HT1080 (cell line): ENCODE measurements at places on chromosomes 7 and 10.

DNA sequence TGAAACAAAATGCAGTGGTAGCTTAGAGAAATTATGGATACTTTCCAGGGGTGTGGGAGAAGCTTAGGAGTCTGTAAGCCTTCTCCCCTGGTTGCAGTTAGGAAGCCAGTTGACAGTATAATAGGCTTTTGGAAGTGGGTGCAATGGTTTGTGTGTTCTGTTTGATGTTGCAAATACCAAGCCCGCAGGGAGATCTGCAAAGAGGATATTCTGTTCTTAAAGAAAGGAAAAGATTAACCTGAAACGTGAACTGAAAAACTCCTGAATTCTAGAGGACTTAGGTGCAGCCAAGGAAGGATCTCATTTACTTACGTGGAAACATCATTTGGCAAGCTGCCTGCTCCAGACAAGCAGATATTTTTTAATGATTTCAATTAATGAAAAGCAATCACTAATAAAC, 496.6 kb downstream of the AUTS2 start:
- no peak for DNase-seq

DNA sequence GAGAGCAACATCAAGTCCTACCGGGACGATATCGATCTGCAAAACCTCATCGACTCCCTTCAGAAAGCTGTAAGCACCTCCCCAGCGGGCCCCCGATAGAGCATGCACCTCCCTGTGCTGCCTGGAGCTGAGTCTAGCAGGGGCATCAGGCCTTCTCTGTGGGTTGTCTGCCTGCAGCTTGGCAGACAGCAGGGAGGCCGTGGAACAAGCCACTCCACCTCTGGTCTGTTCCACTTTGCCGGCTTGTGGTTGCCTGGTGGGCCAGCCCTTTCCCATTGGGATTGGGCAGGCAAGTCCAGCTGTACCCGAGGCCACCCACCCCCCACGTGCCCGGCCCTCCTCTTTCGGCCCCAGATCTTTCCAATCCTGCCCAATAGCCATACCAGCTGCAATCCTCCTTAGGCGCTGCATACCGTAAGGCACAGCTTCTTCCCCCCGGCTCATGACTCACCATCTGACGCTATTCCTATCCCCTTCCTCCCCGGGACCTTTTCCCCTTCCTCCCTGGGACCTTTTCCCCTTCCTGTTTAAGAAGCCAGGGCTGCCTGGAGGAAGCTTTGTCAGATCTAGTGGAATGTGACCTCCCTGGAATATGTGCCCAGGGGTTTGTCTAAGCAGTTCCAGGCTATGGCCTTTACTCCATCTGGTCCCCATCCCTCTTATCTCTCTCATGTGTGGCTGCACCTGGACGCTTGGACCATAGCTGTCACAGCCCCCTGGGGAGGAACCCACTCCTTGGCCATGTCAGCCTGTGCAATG, 28.1 kb upstream of the SH2D4B start:
- DNase-seq, result peak; percentile 97

GRCh38 chr10:111578076-111578475, 501.2 kb downstream of the ADRA2A start:
- peak; percentile 16 for DNase-seq

DNA sequence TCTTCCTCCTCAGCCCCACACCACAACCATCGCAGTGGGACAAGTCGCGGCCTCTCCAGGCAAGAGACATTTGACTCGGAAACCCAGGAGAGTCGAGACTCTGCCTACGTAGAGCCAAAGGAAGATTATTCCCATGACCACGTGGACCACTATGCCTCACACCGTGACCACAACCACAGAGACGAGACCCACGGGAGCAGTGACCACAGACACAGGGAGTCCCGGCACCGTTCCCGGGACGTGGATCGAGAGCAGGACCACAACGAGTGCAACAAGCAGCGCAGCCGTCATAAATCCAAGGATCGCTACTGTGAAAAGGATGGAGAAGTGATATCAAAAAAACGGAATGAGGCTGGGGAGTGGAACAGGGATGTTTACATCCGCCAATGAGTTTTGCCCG, 112.1 kb downstream of the NSUN6 start:
- no peak for DNase-seq

DNA sequence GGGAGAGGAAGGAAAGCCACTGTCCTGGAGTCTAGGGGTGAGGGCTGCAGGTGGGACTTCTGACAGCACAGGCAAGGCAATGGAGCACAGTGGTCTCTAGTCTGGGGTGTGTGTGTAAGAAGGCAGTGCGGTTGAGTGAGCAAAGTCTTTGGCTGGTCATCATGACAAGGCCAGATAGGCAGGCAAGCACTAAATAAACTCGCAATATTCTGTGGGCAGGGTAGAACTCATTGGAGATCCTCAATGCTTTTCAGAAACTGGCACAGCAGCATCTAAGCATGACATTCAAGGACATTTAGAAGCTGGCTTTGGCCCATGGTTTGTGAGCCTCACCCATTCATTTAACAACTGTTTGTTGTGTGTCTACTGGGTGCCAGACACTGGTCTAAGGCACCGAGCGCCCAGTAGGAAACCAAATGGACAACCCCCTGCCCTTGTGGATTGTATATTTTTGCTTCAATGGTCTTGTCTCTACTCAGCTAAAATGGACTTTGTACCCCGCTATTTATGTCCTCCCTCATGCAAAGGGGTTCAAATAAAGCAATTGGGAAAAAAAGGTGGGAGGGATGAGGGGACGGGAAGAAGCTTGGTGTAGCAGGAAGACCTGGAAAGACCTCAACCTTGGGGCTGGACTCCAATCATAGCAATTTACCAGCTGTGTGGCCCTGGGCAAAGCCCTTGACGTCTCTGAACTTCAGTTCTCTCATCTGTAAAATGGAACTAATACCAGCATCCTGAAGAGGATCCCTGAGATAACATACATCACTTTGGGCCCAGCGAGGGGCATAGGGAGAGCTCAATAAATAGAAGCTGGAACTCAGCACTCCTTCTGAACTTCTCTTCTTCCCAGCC, 116.0 kb downstream of the NEURL1 start:
- DNase-seq, result no peak

DNA sequence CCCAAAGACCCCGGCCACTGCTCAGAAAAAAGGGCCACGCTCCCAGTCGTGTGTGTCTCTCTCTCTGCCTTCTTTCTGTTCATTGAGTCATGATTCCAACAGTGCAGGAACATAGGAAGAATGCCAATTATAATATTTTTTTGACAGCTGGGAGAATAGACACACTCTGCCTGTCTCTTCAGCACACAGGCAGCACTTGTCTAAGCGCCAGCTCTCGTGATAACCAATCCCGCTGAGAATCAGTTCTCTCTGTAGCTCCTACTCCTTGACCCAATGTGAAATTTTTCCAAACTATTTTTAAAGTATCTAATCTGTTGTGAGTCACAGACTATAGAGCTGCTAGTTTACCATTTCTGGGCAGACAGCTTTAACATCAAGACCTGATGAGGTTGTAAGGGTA, 145.7 kb upstream of the RHEB start:
- DNase-seq, result no peak

DNA sequence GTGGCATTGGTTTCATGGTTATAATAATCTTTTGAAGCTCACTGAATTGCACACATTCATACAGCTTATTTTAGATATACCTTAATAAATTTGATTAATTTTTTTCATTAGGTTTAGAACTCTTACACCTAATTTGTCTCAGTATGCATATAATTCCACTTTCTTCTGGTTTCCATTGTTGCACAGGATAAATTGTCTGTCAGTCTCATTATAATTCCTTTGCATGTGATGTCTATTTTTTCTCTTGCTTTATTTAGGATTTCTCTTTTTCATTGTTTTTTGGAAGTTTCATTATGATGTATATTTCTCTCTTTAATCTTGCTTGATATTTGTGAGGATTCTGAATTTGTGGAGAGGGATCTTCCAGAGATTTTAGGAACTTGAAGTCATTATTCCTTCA, 84.7 kb downstream of the ARL5B start:
- DNase-seq, result no peak

DNA sequence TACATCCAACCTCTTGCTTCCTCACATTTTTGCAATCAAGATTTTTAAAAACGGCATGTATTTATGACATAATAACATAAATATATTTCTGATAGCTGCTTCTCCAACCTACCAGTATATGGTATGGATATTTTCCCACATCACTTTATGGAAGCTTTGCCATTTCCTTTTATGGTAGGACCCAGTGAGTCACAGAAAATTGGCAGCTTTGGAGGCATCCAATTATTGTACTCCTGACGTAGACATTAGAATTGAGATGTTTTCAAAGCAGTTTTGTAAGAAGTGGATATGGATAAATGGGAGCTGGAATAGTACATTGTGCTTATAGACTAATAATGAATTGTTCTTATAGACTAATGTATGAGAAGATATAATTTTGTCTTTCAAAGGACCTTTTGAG, 23.8 kb upstream of the BICC1 start:
- DNase-seq, result peak; percentile 21

- peak; percentile 76 for DNase-seq
These were observed 41.7 kb downstream of the FAS start for GRCh38 chr10:89032141-89032891.

DNA sequence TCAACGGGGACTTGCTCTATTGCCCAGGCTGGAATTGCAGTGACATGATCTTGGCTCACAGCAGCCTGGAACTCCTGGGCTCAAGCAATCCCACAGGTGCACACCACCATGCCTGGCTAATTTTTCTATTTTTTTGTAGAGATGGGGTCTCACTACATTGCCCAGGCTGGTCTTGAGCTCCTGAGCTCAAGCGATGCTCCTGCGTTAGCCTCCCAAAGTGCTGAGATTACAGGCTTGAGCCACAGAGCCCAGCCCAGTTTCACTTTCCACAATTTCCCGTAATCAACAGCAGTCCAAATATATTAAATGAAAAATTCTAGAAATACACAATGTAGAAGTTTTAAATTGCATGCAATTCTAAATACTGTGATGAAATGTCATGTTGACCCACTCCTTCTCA, 24.0 kb downstream of the SEPTIN14 start:
- no peak for DNase-seq

DNA sequence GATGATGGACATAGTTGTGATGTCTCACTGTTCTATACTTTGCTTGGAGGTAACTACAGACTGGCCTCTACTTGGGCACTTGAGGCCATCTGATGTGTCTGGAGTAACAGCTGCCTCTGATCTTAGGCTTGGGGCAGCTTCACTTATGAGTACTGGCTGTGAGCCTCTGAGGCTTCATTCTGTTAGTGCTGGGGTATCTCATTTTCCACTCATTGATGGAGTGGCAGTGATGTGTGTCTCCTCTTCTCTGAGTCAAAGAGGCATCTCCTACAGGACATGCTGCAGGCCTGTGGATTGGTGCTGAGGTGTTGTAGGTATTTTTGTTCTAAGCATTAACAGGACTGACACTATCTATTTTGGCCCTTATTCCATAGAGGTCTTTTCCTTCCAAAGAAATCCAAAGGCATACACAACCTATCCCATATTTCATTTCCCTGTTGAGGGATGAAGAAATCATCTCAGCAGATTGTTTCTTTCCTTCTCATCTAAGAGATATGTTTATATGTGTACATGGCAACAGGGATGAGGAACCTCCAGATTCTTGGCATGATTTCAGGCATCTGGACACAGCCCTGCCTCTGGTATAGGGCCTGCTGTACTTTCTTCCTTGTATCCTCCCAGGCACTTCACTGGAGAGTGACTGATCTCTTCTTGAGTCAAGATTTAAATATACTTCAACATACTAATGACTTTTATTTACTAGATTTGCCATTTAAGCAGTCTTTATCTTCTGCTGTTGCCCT, 65.7 kb upstream of the NOBOX start:
- peak; percentile 10 for DNase-seq

- DNase-seq, result no peak
These were observed 104.7 kb downstream of the VWC2 start for GRCh38 chr7:49878089-49878488.

GRCh38 chr7:113087071-113087998, 708 bp upstream of the GPR85 start:
- peak; percentile 87 for DNase-seq

DNA sequence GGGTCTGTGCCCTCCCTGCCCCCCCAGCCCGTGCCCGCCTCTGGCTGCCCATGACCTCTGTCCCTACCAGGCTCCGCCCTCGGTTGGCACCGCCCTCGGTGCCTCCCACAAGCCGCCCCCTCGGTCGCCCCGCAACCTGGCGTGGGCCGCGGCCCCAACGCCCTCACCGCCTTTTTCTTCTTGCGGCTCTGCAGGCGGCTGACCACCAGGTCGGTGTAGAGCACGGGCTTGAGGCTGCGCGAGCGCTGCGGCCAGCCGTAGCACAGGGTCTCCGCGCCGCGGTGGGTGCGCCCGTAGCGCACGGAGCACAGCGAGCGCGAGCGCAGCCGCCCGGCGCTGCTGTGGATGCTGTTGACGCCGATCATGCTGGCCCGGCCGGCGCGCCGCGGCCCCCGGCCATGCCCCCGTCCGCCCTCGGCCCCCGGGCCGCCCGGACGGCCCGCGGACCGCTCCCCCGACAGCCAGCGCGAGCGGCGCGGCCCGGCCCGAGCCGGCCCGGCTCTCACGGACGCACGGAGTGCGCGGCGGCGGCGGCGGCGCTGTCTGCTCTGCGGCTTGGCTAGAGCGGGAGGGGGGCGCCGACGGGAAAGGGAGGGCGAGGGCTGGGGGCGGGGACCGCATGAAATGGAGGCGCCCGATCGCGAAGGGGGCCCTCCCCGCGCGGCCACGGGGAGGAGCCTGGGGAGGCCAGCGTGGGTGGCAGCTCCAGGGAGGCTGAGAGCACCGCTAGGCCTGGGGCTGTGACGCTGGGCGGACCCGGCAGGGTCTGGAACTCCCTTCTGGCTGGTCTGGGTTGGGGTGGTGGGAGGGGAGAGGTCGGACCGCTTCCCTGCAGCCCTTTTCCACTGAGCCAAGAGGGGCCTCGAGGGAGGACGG, 9.6 kb downstream of the PSD start:
- no peak for DNase-seq

DNA sequence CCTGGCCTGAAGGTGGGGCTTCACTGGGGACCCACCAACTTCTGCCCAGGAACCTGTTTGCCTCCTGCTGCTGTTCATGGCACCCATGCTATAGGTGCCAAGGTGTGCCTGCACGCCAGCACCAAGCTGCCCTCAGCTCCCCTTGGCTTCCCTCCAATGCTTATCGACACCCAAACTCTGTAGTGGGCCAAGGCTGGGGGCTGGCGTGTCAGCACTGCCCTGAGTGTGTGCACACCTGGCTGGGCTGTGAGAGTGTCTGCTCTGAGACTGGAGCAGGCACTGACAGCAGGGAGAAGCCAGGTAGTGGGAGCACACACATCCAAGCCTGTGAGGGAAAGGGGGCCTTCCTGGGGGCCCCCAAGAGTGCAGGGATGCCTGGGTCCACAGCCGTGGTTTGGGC, 43.1 kb upstream of the TUBB8 start:
- DNase-seq, result no peak

- no peak for DNase-seq
These were observed 7.3 kb downstream of the IL2RA start for GRCh38 chr10:6054884-6055283.

DNA sequence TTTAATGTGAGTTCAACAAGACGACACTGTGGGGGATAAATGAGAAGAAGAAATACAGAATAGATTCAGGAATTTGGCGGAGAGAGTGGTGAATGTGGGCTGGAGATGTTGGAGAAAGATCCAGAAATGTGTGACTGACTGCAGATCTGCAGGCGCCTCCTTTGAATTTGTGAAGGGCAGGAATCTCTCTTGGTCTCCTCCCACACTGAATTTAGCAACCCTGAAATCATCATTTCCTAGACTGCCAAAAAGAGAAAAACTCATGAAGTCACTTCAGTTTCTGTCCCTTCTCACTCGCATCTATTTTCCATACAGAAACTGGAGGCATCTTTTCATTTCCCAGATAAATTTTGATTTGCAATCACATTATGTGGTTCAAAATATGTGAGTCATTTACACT, 128.7 kb downstream of the GNAI1 start:
- no peak for DNase-seq
